HepG2 (cell line): ENCODE measurements at places on chromosomes 3 and 15.
A peak's percentile ranks its signal among the peaks of the same experiment; 100 is the strongest.

- H3K27me3 ChIP-seq, result no peaks in the 10 kb centered on the region
- H3K36me3 ChIP-seq, result no peaks in the 10 kb centered on the region
- no peak for DNase-seq
- H3K27ac ChIP-seq, result no peak overlapping the region
- no peak overlapping the region for H3K4me3 ChIP-seq
Measured at GRCh38 chr3:163939926-163940325, 1138.4 kb downstream of the SI start.

- DNase-seq, result no peak
- H3K4me1 ChIP-seq, result no peaks in the 10 kb centered on the region
Measured at GRCh38 chr3:39264053-39264452, 15.8 kb downstream of the CX3CR1 start.

- no peak overlapping the region for H3K27ac ChIP-seq
- H3K4me1 ChIP-seq, result no peaks in the 10 kb centered on the region
- H3K36me3 ChIP-seq, result no peaks in the 10 kb centered on the region
- H3K4me3 ChIP-seq, result no peak overlapping the region
- DNase-seq, result no peak
Measured at GRCh38 chr3:81823882-81824395, 62.5 kb upstream of the GBE1 start.

DNA sequence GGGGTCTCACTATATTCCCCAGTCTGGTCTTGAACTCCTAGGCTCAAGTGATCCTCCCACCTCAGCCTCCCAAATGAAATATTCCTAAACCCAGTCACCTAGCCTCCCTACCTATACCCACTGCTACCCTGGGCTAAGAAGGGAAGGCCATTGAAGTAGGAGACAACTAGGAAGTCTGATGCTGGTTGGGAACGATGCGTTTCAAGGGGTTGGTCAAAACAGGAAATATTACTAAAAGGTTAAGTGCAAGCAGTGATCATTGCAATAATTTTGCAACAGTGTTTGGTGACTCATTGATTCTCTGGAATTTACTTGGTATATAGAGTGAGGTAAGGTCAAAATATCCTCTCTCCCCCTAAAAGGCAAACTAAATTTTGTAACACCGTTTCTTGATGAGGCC lies 4.6 kb upstream of the UQCRC1 start:
- no peaks in the 10 kb centered on the region for H3K27me3 ChIP-seq
- peaks cover 80% of the 10 kb centered on the region for H3K4me1 ChIP-seq
- peak overlapping the region; percentile 34 for H3K27ac ChIP-seq
- no peak overlapping the region for H3K4me3 ChIP-seq

- DNase-seq, result no peak
- no peaks in the 10 kb centered on the region; the same call in 2 of the 3 replicates for H3K27me3 ChIP-seq
- peak overlapping the region; percentile 67 for H3K27ac ChIP-seq
- peaks cover 45% of the 10 kb centered on the region for H3K36me3 ChIP-seq
- H3K4me3 ChIP-seq, result peak overlapping the region; percentile 100
Measured at GRCh38 chr3:30612437-30613132, 6.2 kb downstream of the TGFBR2 start.
